ENCODE measurements at places on chromosomes 7 and 10.
A peak's percentile ranks its signal among the peaks of the same experiment; 100 is the strongest.

- DNase-seq: no peak
Observed at GRCh38 chr7:103025341-103025740, 49.3 kb downstream of the FBXL13 start.

DNA sequence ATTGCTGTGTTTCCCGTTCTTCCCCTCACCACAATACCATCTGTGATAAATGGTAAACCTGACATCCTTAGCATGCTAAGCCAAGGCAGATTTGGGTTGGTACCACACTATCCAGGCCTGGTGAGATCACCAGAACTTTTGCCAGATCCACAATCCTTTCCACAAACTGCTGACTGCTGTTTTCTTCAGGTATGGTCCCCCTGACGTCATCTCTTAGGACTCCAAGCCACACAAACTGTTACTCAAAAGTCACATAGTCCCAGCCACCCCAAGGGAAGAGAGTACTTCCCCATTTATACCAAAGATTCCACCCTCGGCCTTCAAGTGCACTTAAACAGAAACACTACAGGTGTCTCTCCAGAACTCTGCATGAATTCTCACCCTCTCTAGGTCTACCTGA is 34.8 kb downstream of the SLC25A13 start:
- no peak for DNase-seq

DNA sequence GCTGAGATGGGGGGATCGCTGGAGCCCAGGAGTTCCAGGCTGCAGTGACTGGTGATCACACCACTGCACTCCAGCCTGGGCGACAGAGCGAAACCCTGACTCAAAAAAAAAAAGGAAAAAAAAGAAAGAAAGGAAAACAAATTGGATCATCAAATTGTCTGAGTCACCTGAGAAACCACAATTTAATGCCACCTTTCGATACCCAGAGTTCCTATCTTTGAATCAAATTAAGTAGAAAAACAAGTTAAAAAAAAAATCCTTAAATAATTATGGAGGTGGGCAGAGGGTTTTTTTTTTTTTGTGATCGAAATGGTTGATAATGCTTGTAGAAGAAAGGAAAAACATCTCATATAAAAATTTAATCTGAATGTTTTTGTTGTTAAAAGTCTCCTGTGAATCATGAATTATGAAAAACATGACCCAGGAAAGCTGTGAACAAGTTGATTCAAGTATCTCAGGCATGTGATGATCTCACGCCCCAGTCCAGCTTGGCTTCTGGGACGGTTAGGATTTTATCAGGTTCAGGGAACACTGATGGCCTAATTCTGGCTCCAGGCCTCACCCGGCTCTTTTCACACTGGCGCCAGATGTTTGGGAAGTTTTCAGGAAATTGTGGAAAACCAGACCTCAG is 25.3 kb upstream of the CUX1 start:
- DNase-seq: no peak

- no peak for DNase-seq
Observed at GRCh38 chr7:42457663-42458062, 220.7 kb upstream of the GLI3 start.

DNA sequence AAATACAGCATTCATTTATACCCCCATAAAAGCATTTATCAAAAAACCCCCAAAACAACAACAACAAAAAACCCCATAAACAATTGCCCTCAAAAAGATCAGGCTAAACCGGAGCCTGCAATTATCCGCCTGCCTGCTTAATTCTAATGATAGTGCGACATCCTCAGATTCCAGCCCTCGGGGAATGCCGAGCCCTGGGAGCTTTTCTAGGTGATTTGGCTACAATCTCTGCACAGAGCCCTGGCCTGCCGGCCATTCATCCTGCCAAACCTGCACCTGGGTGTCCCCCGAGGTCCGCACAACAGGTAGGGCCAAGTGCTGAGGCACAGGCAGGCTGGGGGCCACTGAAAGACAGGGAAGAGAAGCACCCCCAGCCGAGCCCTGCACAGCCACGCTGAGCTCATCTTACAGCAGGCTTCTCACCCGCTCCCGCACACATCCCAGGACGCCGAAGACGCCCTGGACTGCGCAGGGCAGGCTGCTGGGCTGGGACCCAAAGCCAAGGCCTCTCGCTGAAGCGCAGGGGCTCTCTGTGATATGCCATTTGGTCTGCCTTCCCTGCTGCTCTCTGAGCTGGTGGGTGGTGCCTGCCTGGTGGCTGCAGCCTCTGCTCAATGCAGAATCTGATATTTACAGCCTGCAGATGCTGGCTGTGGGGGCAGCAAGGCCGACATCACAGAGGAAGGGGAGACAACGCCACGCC is 57.5 kb downstream of the CAMK2B start:
- no peak for DNase-seq

DNA sequence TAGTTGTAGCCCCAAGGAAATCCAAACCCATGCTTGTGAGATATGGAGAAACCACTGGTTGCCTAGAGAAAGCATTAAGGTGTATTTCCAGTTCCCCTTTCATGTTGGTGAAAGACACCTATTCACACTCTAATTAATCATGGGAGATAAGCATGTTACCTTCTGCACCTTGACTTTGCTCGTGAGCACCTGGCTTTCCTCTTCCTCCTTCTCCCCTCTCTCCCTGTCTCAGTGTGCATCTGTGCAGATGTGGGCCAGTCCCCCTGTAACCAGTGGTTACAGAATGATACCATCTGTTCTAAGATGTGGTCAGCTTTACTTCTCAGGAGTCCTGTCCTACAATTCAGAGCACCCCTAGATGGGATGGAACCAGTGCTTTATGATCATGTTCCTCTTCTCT is 160.6 kb downstream of the LCOR start:
- no peak for DNase-seq

- DNase-seq: peak; percentile 44
Observed at GRCh38 chr10:63720072-63720537, 198.9 kb downstream of the REEP3 start.

- no peak for DNase-seq
Observed at GRCh38 chr7:106819546-106819945, 45.5 kb upstream of the PIK3CG start.

- DNase-seq: no peak
Observed at GRCh38 chr10:113937258-113937657, 82.8 kb downstream of the NHLRC2 start.

GRCh38 chr7:112207765-112208164 is 1.3 kb downstream of the ZNF277 start:
- no peak for DNase-seq

GRCh38 chr10:101749047-101750016 is 26.6 kb downstream of the FGF8 start:
- no peak for DNase-seq

DNA sequence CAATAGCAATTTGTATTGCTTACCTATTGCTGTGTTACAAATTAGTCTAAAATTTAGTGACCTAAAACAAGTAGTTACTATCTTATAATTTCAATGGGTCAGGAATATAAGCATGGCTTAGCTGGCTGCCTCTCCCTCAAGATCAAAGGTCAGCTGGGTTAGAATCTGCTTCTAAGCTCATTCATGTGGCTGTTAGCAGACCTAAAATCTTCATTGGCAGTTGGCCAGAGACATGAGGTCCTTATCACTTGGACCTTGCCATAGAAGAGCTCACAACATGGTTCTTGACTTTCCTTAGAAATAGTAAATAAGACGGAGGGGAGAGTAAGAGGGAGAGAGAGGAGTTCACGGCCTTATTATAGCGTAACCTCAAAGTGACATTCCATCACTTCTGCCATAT is 468.0 kb downstream of the HTR7 start:
- no peak for DNase-seq

- DNase-seq: no peak
Observed at GRCh38 chr7:4277936-4278335, 404.2 kb upstream of the FOXK1 start.

DNA sequence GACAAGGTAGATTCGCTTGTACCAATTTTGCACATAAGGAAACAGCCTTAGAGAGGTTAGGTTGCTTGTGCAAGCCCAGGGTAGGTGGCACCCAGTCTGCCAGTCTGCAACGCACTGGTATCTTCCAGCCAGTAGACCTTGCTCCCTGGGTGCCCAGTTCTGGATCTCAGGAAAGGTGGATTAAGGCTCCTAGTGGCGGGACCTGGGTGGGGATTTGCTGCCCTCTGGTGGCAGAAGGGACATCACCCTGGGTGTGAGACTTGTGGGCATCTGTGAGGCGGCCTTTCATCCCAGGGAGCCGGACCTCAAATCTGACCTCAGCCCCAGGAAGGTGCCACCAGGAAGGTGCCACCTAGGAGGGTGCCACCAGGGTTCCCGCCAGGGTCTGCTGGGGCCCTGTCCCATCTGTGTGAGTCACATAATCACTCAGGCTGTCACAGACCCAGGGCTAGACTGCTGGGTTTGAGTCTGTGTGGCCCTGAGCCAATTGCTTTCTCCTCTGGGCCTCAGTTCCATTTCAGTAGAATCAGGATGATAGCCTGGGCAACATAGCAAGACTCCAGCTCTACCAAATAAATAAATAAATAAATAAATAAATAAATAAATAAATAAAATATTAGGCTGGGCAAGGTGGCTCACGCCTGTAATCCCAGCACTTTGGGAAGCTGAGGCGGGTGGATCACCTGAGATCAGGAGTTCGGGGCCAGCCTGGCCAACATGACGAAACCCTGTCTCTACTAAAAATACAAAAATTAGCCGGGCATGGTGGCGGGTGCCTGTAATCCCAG is 5.3 kb upstream of the PRKRIP1 start:
- peak; percentile 71 for DNase-seq

- no peak for DNase-seq
Observed at GRCh38 chr7:25187932-25188331, 40.4 kb downstream of the NPVF start.

DNA sequence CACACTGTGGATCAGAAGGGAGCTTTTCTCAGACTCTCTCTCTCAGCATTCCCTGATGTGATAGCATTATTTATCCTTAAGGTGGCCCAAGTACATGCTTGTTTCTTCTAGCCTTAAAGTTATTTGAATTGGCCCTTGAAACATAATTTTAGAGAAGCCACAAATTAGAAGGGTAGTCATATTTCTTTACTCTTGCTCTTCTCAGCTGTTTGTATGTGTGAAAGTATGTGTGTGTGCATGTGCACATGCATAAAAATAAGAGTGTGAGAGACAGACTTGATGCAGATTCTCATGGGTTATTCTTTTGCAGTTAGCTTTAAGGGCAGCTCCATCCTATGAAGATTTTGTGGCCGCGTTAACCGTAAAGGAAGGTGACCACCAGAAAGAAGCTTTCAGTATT is 50.1 kb downstream of the PLEKHA8 start:
- no peak for DNase-seq

- DNase-seq: no peak
Observed at GRCh38 chr10:7887174-7887816, 69.0 kb downstream of the TAF3 start.

DNA sequence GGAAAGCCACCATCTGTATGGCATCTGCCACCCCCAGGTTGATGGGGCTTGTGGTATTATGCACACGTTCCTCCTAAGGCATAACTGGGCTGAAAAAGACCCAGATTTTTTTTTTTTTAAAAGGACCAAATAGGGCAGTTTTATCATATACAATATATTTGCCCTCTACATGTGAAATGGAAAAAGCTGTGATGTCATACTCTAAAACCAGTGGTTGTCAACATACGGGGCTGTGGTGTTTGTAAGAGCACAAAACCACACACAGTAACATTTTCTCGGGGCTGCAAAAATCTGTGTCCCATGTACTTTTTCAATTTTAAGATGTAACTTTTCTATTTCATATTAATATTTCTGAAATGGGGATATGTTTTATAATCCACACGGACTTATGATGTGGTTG is 34.9 kb downstream of the FAM171A1 start:
- DNase-seq: no peak

GRCh38 chr10:86348321-86349210 is 18.0 kb downstream of the GRID1 start:
- peak; percentile 14 for DNase-seq

- DNase-seq: no peak
Observed at GRCh38 chr10:68869623-68870022, 31.5 kb upstream of the DDX50 start.

DNA sequence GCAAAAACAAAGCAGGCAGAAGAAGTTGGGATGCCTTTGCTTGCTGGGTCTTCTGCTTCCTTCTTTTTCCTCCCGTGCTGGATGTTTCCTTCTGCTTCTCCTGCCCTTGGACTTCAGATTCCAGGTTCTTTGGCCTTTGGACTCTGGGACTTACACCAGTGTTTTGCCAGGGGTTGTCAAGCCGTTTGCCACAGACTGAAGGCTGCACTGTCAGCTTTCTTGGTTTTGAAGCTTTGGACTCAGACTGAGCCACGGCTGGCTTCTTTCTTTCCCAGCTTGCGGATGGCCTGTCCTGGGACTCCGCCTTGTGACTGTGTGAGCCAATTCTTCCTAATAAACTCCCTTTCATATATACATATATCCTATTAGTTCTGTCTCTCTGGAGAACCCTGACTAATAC is 11.3 kb upstream of the LCOR start:
- DNase-seq: no peak

DNA sequence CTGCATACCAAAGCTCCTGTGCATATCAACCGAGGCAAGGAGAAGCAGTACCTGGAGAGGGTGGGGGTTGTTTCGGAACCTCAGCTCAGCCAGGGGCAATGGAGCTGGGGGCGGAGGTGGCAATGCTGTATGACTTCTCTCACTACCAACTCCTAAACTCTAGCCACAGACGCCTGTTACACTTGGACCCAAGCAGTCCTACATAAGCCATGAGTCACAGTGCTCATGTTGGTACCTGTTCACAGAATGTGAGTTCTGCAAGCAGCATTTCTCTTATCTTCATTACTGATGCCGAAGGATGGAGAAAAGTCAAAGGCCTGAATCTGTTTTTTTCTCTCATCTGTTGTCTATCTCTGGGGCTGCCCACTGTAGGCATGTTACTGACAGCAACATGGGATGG is 3.2 kb upstream of the RAB18 start:
- DNase-seq: no peak

- no peak for DNase-seq
Observed at GRCh38 chr7:116298055-116298454, 87.7 kb downstream of the TES start.

DNA sequence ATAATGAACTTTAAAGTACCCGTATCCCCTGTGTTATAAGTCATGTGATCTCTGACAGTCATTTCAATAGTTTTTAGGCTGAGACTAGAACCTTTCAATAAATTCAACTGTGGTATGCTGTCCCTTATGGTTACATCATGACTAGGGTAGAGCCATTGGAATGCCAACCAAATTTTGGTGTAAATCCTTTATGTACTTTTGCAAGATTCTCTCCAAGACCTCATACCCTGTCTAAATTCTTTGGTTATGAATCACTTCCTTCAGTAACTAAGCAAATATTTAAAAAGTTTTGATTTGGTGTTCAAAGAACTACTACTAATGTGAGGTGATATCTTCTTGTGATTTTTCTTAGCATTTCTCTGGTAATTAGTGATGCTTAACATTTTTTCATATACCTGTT is 20.8 kb upstream of the OR6B1 start:
- DNase-seq: no peak

DNA sequence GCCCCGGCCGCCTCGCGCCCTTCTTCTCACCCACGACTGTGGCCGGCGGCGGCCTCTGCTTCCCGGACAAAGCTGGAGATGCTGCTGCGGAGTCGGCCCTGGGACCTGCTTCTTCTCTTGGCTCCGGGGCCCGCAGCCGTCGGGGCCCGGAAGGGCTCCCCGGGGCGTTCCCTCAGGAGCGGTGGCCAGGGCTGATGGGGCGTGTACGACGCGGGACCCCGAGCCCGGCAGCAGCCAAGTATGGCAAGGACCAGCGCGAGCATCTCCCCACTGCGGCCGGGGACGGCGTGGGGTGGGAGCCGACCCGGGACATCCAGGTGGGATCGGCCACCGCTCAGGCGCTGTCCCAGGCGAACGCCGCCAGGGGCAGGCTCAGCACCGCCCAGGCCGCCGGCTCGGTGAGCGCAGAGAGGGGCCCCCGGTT is 27.6 kb upstream of the BMS1 start:
- DNase-seq: no peak

GRCh38 chr7:108805808-108806397 is 236.2 kb downstream of the DNAJB9 start:
- DNase-seq: no peak

Data from CD4-positive, alpha-beta T cell treated with Interleukin-15 for 1 hour (primary cell).